Spinal cord (tissue), 10 donors: ENCODE measurements at places on chromosomes 4 and X. TPM values are rescaled to one million over a fixed set of nuclear protein-coding genes. Genes with fewer than 3 reads are reported as not detected.

Gene SULT1E1
- 33.4 TPM for polyA plus RNA-seq

Gene ATP2B3
- 18.4 TPM for polyA plus RNA-seq

Gene GPC3
- polyA plus RNA-seq, result 73.0 TPM

Gene SATL1
- polyA plus RNA-seq, result 1.5 TPM

Gene SLC25A43
- 1.9 TPM for polyA plus RNA-seq

Gene HNRNPH2
- 111 TPM for polyA plus RNA-seq

Gene SPACA5B
- not detected for polyA plus RNA-seq

Gene ALAS2
- polyA plus RNA-seq, result 11.6 TPM

Gene CYBB
- polyA plus RNA-seq, result 11.8 TPM

Gene MAP7D2
- polyA plus RNA-seq, result 35.8 TPM

Gene NUP62CL
- 3.2 TPM for polyA plus RNA-seq

Gene RASL11B
- polyA plus RNA-seq, result 10.2 TPM

Gene RAB33B
- 9.7 TPM for polyA plus RNA-seq

Gene RAPGEF2
- 53.6 TPM for polyA plus RNA-seq

Gene PDGFRA
- 129 TPM for polyA plus RNA-seq

Gene COL4A6
- 10.7 TPM for polyA plus RNA-seq

Gene TMEM31
- 0.68 TPM for polyA plus RNA-seq

Gene P2RY4
- 0.17 TPM for polyA plus RNA-seq

Gene CXCL11
- not detected for polyA plus RNA-seq

Gene CXorf49
- not detected for polyA plus RNA-seq

Gene CD38
- polyA plus RNA-seq, result 8.2 TPM

Gene GLRA3
- 38.9 TPM for polyA plus RNA-seq

Gene PCDH7
- polyA plus RNA-seq, result 98.7 TPM

Gene TSPAN7
- 601 TPM for polyA plus RNA-seq

Gene TEC
- 0.98 TPM for polyA plus RNA-seq

Gene TAF7L
- polyA plus RNA-seq, result 0.24 TPM

Gene NOX1
- polyA plus RNA-seq, result 0.87 TPM

Gene ARX
- polyA plus RNA-seq, result 0.26 TPM

Gene PNCK
- polyA plus RNA-seq, result 142 TPM

Gene BEX1
- polyA plus RNA-seq, result 464 TPM

Gene GPRASP3
- 39.0 TPM for polyA plus RNA-seq

Gene CDX4
- not detected for polyA plus RNA-seq

Gene RASGEF1B
- polyA plus RNA-seq, result 42.8 TPM

Gene DMRTC1
- 1.0 TPM for polyA plus RNA-seq

Gene CWH43
- 0.11 TPM for polyA plus RNA-seq

Gene HSFX3
- polyA plus RNA-seq, result 0.39 TPM

Gene GALNTL6
- polyA plus RNA-seq, result 20.7 TPM
